ENCODE measurements at places on chromosomes 6 and 20. TPM values are rescaled to one million over a fixed set of nuclear protein-coding genes. Genes with fewer than 3 reads are reported as not detected.

DNA sequence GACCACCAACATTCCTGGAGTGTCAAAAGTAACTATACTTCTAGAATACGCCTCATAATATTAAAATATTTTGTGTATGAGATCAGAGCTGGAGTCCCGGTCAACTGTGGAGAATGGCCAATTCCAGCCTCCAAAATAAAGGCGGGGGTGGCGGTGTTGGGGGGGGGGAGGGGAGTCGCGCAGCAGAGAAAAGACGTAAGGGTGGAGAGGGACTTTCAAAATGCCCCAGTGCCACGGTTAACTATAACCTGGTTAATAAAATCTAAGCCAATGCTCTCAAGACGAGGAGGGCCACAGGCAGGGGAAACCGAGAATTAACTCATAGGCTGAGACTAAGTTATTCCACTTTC is 1.3 kb downstream of the NUP153 start:
- no peaks in the 10 kb centered on the region for H3K36me3 ChIP-seq
- no peaks in the 10 kb centered on the region for H3K27me3 ChIP-seq
- peaks cover 54% of the 10 kb centered on the region for H3K4me1 ChIP-seq
- H3K4me3 ChIP-seq = peak overlapping the region; percentile 74
- peak overlapping the region; percentile 99 for H3K27ac ChIP-seq

DNA sequence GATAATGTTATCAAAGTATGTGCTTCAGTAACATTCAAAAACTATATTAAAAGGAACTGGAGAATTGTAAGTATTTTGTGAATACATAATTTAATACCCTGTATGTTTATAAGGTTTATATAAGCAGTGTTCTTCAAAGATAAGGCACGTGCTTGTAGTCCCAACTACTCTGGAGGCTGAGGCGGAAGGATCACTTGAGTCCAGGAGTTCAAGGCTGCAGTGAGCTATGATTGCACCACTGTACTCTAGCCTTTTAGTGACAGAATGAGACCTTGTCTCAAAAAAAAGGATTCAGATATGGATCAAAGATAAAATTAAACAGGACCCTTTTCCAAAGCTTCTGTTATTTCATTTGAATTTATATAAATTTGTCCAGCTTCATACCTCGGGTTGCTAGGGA is 17.2 kb downstream of the CSE1L start:
- no peaks in the 10 kb centered on the region for H3K4me1 ChIP-seq
- H3K4me3 ChIP-seq = no peak overlapping the region
- H3K27me3 ChIP-seq = no peaks in the 10 kb centered on the region
- no peak overlapping the region for H3K27ac ChIP-seq

CCDC170 gene
- total RNA-seq = 0.23 TPM

GRCh38 chr6:139627091-139627490 is 252.6 kb upstream of the CITED2 start:
- no peak overlapping the region for H3K4me3 ChIP-seq
- no peaks in the 10 kb centered on the region for H3K36me3 ChIP-seq
- no peak overlapping the region for H3K27ac ChIP-seq
- no peaks in the 10 kb centered on the region for H3K27me3 ChIP-seq
- DNase-seq = no peak

SLA2 gene
- 28.7 TPM for total RNA-seq

- no peaks in the 10 kb centered on the region for H3K4me1 ChIP-seq
- no peak overlapping the region for H3K27ac ChIP-seq
- no peaks in the 10 kb centered on the region for H3K27me3 ChIP-seq
- no peak for DNase-seq
- H3K36me3 ChIP-seq = no peaks in the 10 kb centered on the region
- H3K4me3 ChIP-seq = no peak overlapping the region
Observed at GRCh38 chr6:30150671-30151395, 10.2 kb downstream of the TRIM10 start.

- peak overlapping the region; percentile 84 for H3K27ac ChIP-seq
- H3K4me3 ChIP-seq = peak overlapping the region; percentile 69
- peaks cover 20% of the 10 kb centered on the region for H3K4me1 ChIP-seq
Observed at GRCh38 chr20:34709831-34710567, 5.9 kb downstream of the TP53INP2 start.

- H3K27ac ChIP-seq = no peak overlapping the region
- H3K36me3 ChIP-seq = no peaks in the 10 kb centered on the region
- H3K4me3 ChIP-seq = no peak overlapping the region
- H3K27me3 ChIP-seq = no peaks in the 10 kb centered on the region
- H3K4me1 ChIP-seq = no peaks in the 10 kb centered on the region
- DNase-seq = no peak
Observed at GRCh38 chr20:46962452-46963195, 68.0 kb downstream of the EYA2 start.

GRCh38 chr6:11366183-11366933 is 133.9 kb upstream of the NEDD9 start:
- H3K36me3 ChIP-seq = no peaks in the 10 kb centered on the region
- peak overlapping the region; percentile 38 for H3K27ac ChIP-seq
- peak; percentile 38 for DNase-seq
- H3K4me3 ChIP-seq = peak overlapping the region; percentile 9
- H3K27me3 ChIP-seq = no peaks in the 10 kb centered on the region
- peaks cover 62% of the 10 kb centered on the region for H3K4me1 ChIP-seq

LCA5 gene
- total RNA-seq = 0.22 TPM

ARHGAP40 gene
- not detected for total RNA-seq

CDKN1A gene
- total RNA-seq = 12.9 TPM

DNA sequence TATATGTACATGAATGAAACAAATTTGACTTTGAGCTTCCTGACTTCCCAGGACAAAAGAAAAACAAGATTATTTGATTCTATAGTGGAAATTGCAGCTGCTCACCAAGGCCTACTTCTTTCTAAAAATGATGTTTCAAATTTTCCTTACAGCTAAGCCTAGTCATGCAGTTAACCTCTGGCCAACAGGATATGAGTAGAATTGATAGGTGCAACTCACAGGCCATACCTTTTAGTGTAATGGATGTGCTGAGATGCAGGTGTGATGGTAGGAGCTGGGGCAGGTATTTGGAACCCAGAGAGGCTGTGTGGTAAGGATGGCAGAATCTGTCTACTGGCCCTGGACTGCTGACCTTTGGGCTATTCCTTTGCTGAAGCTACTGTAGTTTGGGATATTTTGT is 230.9 kb upstream of the PREP start:
- H3K27me3 ChIP-seq = no peaks in the 10 kb centered on the region
- H3K27ac ChIP-seq = no peak overlapping the region
- no peak for DNase-seq
- no peaks in the 10 kb centered on the region for H3K4me1 ChIP-seq
- no peak overlapping the region for H3K4me3 ChIP-seq
- H3K36me3 ChIP-seq = no peaks in the 10 kb centered on the region

- H3K27ac ChIP-seq = peak overlapping the region; percentile 81
- DNase-seq = no peak
- no peaks in the 10 kb centered on the region for H3K27me3 ChIP-seq
- peaks cover 11% of the 10 kb centered on the region for H3K4me1 ChIP-seq
- no peaks in the 10 kb centered on the region for H3K36me3 ChIP-seq
Observed at GRCh38 chr20:34302312-34302722, 838 bp downstream of the AHCY start.

- DNase-seq = no peak
- no peak overlapping the region for H3K4me3 ChIP-seq
- peaks cover 20% of the 10 kb centered on the region for H3K4me1 ChIP-seq
Observed at GRCh38 chr6:28658475-28659249, 133.0 kb downstream of the GPX5 start.

BEND3 gene
- total RNA-seq = 1.1 TPM

DNA sequence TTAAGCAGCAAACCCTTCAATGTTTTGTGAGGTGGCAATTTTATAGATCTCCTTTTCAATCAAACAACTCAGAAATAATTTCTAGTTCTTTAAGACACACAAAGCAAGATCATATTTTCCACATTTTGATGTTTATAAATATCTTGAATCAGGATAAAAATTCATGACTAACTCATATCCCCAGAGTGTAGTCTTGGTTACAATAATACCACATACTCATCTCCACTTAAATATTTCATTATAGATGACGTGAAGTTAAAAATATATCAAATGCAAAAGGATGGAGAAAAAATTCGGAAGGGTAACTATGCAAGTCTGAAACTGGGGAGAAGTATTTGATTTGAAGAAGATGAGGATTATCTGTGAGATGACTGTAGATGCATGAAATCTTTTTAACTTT is 59.8 kb upstream of the HIVEP1 start:
- no peak overlapping the region for H3K4me3 ChIP-seq
- no peaks in the 10 kb centered on the region for H3K27me3 ChIP-seq
- no peak overlapping the region for H3K27ac ChIP-seq
- no peak for DNase-seq

TEAD3 gene
- 0.20 TPM for total RNA-seq

TFAP2C gene
- not detected for total RNA-seq
